ENCODE measurements at places on chromosomes 16 and 17.

GRCh38 chr17:18141210-18141803, 32.8 kb downstream of the MYO15A start:
- DNase-seq, result peak; percentile 37

DNA sequence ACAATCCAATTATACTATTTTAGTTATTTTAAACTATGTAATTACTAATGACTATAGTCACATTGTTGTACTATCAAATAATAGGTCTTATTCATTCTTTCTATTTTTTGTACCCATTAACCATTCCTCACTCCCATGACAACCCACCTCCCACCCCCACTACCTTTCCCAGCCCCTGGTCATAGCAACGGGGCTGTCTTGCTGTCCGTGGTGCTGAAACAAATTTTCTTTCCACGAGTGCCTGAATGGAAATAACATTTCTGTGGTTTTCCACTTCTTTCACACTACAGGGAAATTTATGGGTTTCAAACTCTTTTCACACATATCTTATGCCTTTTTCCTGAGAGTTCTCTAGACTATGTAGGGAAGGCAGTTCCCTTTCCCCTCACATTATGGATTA, 326.6 kb downstream of the PHKB start:
- DNase-seq, result no peak

DNA sequence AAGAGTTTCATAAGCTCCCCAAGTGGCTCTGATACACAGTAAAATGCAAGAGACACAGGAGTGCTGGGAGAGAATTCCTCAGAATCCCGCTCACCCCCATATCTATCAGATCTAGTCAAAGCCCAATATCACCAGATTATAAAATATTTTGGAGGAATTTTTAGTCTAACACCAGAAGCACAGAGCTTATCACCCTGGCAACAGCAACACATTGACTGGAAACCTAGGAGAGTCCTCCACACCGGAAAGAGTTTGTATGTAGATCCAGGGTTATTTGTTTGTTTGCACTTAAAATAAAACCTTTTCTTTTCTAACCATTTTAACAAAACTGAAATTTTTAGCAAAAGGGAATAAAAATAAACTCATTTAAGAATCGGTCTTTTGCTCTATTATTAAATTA, 7.2 kb downstream of the SOX9 start:
- DNase-seq, result no peak

DNA sequence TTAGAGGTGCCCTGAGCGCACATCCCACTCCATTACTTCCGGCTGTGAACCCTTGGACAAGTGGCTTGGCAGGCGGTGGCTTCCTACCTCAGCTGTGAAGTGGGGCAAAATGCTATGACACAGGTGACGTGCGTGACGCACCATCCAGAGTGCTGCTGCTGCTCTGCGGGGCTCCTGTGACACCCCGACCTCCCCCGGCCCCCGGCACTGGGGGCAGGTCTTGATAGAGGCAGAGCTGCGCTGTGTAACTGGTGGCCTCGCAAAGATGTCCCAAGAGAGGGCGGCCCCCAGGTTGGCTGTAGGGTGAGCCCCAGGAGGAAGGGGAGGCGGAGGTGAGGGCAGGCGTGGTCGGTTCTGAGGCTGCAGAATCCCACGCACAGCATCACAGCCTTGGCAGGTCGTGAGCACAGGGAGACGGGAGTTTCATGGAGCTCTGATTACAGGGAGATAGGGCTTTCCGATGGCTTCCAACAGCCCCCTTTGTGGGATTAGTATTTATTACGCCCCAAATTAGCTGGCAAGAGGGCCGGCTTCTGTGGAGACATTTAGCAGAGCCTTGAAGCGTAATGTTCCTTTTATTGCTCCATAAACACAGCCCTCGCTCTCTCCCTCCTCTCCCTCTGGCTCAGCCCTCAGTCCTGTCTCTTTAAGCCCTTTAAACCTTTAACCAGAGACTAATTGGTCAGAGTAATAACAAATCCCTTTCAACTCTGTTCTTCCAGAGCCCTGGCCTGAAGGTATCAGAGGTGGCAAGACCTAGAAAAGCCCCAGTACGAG, 328.1 kb downstream of the C16orf95 start:
- no peak for DNase-seq

GRCh38 chr17:60398227-60398959, 6.5 kb upstream of the USP32 start:
- no peak for DNase-seq

DNA sequence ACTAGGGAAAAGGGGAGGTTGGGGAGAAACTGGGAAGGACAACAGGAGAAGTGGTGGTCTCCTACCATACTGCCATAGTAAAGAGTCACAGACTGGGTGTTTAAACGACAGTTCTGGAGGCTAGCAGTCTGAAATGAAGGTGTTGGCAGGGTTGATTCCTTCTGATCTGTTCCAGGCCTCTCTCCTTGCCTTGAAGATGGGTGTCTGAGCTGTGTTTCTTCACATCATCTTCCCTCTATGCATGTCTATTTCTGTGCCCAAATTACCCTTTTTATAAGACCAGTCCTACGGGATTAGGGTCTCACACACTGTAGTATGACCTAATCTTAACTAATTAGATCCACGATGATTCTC, 79.8 kb upstream of the TMEM97 start:
- no peak for DNase-seq

DNA sequence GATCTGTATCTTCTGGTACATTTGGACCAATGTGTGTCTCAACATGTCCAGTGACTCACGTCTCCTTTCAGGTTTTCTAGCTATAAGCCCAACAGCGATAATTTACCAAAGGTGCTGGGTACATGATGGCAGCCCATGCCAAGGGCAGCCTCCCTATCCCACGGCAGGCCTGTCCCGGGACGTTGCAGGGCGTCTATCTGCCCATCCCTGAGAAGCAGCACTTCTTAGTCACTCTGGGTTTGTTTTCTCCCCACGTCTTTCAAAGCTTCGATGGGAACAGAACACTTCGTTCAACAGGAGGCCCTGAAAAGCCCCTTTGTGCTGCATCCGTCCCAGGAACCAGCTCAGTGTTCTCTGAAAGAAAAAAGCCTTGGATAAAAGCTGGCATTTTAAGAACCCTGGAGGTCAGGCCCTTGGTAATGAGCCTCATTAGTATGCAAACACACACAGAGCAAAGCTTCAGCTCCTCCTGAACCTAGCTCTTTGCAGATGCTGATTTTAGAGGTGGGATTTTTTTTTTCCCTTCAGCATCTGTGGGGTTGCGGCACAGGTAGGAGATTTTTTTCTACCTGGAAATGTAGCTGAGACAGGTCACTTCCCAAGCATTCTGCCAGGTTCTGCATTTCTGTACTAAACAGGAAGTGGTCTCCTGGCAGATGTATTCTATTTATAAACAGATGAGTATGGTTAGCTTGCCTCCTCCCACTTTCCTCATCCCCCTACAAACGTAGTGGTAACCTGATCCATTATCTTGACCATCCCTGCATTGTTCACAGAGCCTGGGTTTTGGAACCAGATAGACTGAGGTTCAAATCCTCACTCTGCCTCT, 17.5 kb upstream of the MT4 start:
- no peak for DNase-seq

DNA sequence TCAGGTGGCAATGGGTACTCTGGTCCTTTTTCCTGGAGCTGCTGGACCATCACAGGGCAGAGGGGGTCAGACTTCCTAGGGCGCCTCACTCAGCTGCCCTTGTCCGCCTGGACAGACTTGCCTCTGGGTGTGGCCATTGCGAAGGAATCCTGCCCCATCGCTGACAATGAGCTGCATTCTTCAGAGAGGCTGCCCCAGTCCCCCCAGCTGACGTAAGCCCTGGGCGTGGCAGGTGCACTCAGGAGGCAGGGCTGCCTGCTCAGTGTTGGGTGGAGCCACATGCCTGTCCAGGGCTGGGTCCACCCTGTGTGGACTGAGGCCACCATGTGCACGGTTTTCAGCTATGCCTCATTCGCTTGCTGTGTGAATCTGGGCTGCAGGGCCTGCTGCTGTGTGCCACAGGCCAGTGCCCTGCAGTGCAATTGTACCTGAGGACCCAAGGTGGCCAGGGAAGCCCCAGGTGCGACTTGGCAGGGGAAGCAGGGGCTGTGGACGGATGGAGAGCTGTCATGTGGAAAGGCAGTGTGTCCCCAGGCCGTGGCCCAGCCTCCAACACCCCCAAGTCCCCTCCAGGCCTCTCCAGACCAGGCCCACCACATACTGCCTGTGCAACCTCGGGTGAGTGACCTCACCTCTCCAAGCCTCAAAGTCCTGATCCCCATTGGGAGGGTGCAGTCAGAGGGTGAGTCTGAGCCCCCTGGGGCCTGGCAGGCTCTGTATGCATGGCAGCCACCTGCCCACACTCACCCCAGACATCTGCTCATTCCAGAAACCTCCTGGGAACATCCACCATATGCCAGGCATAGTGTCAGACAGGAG, 14.0 kb upstream of the MPRIP start:
- no peak for DNase-seq

GRCh38 chr16:48053418-48053745, 102.4 kb downstream of the ABCC12 start:
- no peak for DNase-seq

DNA sequence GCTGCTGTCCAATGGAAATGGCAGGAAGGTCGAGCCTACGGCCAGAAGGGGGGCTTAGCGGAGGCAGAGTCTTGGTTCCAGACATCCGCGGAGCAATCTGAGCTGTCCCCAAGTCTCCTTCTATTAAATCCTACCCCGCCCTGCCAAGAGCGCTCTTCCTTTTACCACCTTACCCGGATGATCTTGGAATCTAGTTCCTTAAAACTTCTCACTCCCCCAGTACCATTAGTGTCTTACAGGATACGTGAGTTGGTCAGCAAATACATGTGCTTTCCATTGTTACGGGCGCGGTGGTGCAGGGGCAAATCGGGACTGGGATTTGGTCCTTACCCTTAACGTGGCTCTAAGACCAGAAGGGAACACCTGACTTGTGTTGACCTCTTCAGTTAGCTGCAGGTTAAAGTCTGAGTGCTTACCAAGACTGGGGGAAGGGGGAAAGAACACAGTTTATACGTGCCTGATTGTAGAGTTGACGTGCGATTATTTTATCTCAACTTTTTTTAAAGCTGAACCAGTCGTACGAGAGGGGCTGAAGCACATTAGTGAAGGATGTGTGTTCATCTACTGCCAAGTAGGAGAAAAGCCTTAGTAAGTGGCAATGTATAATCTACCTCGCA, 495 bp downstream of the TXNDC17 start:
- no peak for DNase-seq

- no peak for DNase-seq
These were observed 164.3 kb downstream of the CDK5R1 start for GRCh38 chr17:32651084-32651483.

DNA sequence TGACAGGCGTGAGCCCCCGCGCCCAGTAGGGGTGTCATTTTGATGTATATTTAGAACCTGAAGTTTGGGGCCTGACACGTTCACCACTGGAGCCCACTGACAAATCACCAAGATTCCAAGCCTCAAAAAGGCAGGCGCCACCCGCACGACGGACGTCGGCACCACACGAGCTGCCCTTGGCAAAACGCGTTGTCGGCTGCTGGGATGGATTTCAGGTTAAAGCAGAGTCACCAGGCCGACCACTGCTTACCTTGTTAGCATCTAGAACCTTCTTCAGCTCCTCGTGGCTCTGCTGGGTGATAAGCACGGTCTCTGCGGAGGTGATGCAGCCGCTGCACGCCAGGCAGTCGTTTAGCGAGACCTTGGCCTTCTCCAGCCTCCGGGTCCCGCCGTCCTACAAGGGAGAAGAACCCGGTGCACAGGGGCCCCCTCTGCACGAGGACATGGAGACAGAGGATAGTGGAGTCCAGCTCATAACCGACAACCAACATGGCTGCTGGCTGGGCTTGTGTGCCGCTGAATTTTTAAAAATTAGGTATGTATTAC, 3.8 kb downstream of the CIAO3 start:
- no peak for DNase-seq

GRCh38 chr17:15453782-15454181, 13.6 kb downstream of the CDRT4 start:
- DNase-seq, result no peak

- no peak for DNase-seq
These were observed 265.6 kb upstream of the GOT2 start for GRCh38 chr16:58999762-59000161.

DNA sequence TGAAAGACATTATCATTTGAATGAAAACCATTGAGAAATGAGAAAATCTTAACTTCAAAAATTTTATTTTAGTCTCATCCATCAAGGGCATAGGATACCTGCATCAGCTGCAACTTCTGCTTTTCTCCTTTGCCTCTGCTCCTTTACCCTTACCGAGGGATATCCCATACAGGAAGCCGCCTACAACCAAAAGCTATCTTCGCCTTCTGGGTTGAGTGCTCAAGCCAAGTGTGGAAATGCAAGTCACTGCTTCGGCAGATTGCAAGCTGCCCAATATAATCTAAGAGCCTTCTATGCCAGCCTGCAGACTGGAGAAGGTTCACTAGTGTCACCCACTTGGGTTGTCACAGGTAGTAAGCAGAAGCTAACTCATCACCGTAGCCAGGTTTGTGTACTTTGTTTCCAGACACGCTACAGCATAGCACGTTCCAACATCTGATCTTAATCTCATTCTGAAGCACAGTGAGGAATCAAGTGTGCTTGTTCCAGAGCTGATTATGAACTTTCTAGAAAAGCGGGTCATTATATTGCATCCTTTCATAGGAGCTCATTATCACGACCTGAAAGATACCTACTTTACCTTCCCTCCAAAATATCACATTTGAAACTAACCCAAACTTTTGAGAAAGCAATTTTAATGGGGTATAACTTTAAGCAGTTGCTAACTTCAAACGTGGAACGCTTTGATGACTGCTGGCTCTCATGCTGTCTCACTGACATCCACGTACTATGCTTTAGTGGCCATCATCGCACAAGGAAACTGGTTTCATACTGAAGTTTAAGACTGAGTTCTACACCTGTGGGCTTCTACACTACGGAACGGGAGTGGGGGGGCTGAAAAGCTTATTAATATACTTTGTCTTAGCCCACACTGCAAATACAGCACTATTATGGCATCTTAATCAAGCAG, 8.0 kb upstream of the UNK start:
- no peak for DNase-seq

GRCh38 chr17:60321336-60322055, 70.4 kb downstream of the USP32 start:
- no peak for DNase-seq

DNA sequence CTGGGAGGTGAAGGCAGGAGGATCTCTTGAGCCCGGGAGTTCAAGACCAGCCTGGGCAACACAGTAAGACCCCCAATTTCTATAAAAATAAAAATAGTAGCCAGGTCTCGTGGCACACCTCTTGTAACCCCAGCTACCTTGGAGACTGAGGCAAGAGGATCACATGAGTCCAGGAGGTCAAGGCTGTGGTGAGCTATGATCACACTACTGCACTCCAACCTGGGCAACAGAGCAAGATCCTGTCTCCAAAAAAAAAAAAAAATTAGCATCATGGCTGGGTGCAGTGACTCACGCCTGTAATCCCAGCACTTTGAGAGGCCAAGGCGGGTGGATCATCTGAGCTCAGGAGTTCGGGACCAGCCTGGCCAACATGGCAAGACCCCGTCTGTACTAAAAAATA, 6.7 kb upstream of the CBX2 start:
- no peak for DNase-seq
